ENCODE measurements at places on chromosomes 1 and 21. TPM values are rescaled to one million over a fixed set of nuclear protein-coding genes. Genes with fewer than 3 reads are reported as not detected.

FCGR3A gene
- not detected for polyA plus RNA-seq

ZNF593OS gene
- not detected for polyA plus RNA-seq

CLCNKA gene
- polyA plus RNA-seq: 0.07 TPM

PADI1 gene
- polyA plus RNA-seq: not detected

AMY1C gene
- not detected for polyA plus RNA-seq

OR2T10 gene
- not detected for polyA plus RNA-seq

Data from HepG2 (cell line).